ENCODE measurements at places on chromosomes 7 and 10.
A peak's percentile ranks its signal among the peaks of the same experiment; 100 is the strongest.

- DNase-seq: no peak
These were observed 719.2 kb upstream of the MBL2 start for GRCh38 chr10:53491774-53492173.

DNA sequence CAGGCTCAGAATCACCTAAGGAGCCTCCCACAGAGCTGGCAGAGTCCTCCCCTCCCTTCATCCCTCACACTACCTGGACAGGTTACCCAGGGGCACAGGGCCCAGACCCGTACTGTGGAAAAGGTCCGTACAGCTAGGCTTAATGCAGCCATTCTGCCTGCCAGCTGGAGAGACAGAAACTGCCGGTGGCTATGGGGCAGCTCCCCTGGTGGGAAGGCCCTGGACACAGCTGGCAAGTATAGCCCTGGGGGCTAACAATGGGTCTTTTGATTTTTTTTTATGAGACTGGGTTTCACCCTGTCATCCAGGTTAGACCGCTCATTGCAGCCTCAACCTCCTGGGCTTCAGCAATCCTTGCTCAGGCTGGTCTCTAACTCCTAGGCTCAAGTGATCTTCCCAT lies 68.3 kb downstream of the GNA12 start:
- DNase-seq: no peak

- no peak for DNase-seq
These were observed 69.8 kb upstream of the BAIAP2L1 start for GRCh38 chr7:98470485-98471240.

- DNase-seq: peak; percentile 73
These were observed 92.9 kb downstream of the CPED1 start for GRCh38 chr7:121081327-121081936.

DNA sequence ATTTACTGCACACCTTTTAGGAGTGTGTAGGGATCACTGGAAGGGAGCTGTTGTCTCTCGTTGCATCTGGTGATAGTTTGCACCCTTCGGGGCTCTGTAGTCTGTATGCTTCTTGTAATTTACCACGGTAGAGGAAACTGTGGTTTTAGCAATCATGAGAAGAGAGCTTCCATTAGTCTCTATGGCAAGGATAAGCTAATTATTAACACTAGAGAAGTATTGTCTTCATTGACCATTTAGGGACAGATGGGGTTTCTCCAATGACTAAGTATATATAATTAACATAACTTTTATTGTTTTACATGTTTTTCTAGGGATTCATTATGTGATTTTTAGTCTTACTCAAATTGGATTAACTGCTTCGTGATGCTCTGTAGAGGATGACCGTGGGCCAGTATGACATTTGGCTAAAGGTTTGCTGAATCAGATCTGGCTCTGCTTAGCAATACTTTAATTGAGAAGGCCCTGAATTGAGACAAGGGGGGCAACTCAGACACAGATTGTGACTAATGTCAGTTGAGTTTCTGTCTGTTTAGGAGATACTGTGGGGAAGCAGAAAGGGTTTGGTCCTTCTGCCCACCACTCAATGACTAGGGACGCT lies 8.7 kb downstream of the SLC18A2 start:
- no peak for DNase-seq

GRCh38 chr7:13834328-13834761 lies 155.1 kb downstream of the ETV1 start:
- no peak for DNase-seq

DNA sequence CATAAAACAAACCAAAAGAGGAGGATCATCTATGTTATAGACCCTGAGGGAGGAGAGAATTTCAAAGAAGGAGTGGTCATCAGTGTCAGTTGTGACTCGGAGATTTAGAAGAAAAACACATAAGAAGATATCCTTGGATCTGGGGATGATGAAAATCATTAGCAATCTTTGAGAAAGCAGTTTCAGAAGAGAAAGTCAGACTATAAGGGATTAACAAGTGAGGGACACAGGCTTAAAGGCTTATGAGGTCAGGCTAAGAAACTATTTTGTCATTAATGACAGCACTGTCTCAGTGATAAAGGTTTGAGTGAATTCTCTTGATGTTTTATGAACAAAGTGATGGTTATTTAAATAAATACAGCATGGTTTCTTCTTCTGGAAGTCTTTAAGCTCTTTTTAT lies 6.1 kb upstream of the GPR85 start:
- no peak for DNase-seq

GRCh38 chr7:130160455-130160854 lies 44.8 kb downstream of the TMEM209 start:
- DNase-seq: no peak

DNA sequence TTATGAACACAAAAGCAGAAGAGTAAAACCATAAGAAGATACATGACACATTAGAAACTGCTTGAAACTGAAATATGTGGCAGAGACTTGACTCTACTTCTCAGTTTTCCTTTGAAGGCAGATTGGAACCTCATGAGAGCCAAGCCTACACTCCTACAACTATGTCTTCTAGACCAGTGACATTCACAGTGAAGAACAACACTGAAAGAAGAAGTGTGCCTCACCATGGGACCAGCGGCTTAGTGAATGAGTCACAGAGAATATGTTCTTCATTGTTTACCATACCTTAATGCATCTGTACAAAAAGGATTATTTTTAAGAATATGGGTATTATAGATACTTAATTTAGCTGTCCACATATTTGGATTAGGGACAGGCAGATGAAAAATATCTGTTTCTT lies 248.3 kb downstream of the CDC14C start:
- no peak for DNase-seq

- DNase-seq: no peak
These were observed 192.8 kb upstream of the AKR1E2 start for GRCh38 chr10:4633186-4633585.

DNA sequence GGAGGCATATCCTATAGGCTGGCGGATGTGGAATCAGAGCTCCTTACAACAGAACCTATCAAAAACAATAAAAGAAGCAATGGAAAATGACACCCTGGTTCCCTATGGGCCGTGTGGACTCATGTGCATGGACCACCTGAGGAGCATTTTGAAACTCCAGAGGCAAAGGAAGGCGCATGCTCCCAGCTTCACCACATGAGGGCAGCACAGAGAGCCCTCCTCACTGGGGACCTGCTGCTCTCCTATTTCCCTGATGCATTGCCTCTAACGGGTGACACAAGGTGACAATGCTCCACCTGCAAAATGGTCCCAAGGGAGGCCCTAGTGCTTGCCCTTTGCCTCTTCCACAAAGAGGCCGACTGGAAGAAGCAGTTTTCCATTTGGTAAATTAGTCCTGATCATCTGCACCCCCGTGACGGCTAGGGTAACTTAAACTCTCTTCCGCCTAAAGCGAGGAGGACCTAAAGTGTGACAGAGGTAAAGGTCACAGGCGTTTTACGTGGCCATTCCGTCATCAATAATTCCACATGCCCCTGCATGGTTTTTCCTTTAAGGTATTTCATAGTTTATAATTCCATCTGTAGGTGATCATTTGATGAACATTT lies 67.7 kb downstream of the GPAM start:
- DNase-seq: no peak

- DNase-seq: no peak
These were observed 184.2 kb downstream of the FRMD4A start for GRCh38 chr10:14146501-14146900.

- DNase-seq: no peak
These were observed at the start of gene SAMD9L for GRCh38 chr7:93148144-93148543. Gene SAMD9L, minus strand, starts transcription at chr7:93148385. Its CDS starts 12,414 bp downstream, at chr7:93135971.

- DNase-seq: no peak
These were observed 118.1 kb upstream of the EGR2 start for GRCh38 chr10:62934258-62934657.

GRCh38 chr7:8018961-8019360 lies 50.4 kb downstream of the GLCCI1 start:
- DNase-seq: no peak

- no peak for DNase-seq
These were observed 67.3 kb downstream of the ZNRF2 start for GRCh38 chr7:30351724-30352123.

GRCh38 chr10:10054466-10054865 lies 963.2 kb upstream of the CELF2 start:
- no peak for DNase-seq

DNA sequence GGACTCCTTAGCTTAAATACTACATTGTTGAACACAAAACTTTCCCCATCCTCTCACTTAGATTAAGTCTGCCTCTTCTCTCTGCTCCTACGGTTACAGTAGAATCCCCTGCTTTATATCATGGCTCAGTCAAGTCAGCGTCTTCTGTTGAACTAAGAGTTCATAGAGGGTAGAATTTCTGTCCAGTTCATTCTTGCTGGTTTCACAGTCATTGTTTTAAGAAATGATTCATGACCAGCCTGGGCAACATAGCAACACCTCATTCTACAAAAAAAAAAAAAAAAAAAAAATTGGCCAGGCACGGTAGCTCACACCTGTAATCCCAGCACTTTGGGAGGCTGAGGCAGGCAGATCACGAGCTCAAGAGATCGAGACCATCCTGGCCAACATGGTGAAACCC lies 3.7 kb upstream of the ZFYVE27 start:
- DNase-seq: no peak

GRCh38 chr10:69363666-69364065 lies 53.1 kb downstream of the TACR2 start:
- no peak for DNase-seq

DNA sequence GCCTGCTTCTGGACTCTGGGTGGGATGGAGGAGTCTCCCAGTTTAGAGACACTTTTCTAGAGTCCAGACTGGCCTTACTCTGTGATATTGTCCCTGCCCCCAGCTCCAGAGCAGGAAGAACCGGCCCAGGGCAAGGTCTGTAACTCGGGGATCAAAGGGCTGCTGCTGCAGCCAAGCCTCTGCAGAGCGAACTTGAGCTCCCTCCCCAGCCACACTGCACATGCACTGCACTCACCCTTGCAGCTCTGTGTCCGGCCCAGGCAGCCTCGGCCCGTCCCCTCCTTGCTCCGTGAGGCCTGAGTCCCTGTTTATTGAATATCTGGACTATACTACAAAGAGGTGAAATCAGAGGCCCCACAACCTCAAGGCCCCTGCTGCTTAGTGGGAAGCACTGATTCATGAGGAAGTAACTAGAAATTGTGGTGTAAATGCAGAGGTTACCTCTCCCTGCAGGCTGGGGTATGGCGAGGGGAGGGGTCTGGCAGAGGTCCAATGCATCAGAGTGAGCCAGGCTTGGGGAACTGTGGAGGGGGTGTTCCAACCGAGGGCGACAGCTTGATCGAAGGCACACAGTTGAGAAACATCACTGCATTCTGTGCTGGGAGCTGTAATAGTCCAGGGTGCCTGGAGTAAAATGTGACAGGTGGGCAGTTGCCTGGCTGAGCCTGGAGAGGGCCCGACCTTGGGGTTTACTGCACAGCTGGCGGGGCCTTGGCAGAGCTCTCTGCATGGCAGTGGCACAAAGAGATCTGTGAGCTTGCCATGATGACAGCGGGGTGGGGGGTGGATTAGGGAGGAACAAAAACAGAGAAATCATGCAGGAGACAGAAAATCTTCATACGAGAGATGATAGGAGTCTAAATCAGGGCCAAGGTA lies 49.1 kb downstream of the AOC1 start:
- DNase-seq: no peak

GRCh38 chr7:40733578-40733977 lies 598.8 kb downstream of the SUGCT start:
- no peak for DNase-seq

GRCh38 chr10:93615576-93616235 lies 3.4 kb downstream of the PDE6C start:
- DNase-seq: no peak

GRCh38 chr7:28330384-28331070 lies 81.8 kb upstream of the CREB5 start:
- DNase-seq: no peak

DNA sequence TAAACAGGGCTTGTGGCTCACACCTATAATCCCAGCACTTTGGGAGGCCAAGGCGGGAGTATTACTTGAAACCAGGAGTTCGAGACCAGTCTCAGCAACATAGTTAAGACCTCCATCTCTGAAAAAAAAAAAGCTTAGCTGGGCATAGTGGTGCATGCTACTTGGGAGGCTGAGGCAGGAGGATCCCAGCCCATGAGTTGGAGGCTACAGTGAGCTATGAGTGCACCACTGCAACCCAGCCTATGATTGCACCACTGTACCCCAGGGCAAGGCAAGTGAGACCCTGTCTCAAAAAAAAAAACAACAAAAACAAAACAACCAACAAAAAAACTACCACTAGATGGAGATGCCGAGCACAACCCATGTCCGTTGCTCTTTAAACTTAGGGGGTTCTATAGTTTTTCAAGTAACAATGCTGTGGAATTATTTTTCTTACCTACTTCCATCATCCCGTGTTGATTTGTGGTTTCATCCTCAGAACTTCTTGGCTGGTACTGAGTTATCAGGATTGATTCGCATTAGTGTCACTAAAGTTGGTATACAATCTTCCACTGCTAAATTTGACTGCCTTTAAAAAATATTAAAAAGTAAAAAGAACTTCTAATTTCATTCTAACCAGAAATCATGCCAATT lies 12.2 kb upstream of the REPIN1 start:
- DNase-seq: no peak

GRCh38 chr7:104955276-104955675 lies 58.7 kb upstream of the KMT2E start:
- DNase-seq: no peak

GRCh38 chr7:45073786-45074527 lies 14.8 kb downstream of the NACAD start:
- no peak for DNase-seq
